ENCODE measurements at places on chromosomes 13 and 19.

- no peak for DNase-seq
These were observed 15.7 kb downstream of the PBX4 start for GRCh38 chr19:19602713-19603324.

- DNase-seq, result no peak
These were observed 82.8 kb downstream of the TEX29 start for GRCh38 chr13:111403266-111403665.

GRCh38 chr19:12543855-12544254, 7.4 kb downstream of the ZNF564 start:
- DNase-seq, result no peak

DNA sequence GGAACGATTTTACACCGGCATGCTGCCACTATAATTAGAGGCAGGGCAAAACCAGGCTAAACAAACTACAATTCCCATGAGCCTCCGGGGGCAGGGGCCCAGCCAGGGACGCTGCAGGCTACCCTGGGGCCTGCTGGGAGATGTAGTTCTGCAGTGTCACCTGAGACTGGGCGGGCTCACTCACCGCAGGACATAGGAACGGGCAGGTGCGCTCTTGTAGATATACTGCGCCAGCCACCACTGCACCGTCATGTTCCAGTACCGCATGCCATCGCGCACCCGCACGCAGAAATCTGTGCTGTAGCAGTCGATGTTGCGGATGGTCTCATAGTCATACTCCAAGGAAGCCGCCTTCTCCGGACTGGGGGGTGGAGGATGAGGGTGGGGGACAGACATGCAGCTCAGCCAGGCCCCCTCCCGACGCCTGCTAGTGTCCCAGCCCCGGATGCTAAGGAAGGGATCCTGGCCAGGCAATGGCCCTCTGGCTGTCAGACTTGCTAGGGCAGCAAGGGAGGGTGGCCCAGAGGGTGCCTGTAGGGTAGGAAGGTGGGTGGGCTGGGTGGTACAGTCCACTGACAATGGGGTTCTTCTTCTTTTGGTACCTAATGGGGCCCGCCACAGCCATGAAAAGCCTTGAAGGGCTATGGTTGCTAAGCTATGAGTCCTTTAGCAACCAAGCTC, 5.8 kb upstream of the TMC4 start:
- no peak for DNase-seq

DNA sequence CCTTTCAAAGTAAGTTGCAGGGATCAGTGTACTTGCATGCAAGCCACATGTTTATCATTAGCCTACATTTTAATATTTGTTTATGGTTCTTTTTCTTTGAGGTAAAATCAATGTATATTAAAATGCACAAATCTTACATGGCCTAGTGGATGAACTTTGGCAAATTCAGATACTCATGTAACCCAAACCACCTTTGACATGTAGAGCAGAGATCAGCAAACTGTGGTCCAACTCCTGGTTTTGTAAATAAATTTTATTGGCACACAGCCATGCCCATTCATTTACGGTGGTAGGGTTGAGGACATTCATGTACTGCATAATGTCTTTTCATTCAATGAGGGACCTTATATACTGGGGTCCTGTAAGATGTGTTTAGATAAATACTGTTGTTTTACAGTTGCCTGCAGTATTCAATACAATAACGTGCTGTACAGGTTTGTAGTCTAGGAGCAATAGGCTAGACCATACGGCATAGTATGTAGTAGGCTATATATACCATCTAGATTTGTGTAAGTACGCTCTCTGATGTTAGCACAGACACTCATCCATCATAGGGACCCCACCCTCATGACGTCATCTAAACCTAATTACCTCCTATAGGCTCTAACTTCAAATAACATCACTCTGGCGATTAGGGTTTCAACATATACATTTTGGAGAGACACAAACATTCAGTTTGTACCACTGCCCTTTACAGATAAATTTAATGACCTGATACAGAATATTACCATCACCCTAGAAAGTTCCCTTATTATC, 5.7 kb downstream of the NDFIP2 start:
- no peak for DNase-seq

DNA sequence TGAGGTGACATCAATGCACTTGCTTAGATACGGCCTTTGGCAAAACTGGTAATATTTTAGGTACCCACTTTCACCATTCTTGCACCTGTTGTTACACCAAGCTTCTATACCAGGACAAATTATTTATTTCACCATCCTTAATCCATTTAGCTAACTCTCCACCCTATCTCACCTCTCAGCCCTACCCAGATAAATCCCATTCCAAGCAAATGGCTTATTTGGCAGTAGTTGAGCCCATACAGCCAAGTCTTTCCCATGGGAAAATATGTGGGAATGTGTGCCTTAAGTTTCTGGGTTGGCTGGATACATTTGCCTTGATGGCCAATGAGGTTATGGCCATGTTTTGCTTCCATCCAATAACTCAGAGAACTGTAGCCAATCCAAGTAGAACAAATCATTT, 551.9 kb downstream of the GPC6 start:
- no peak for DNase-seq

GRCh38 chr13:46173656-46174055, 8.3 kb downstream of the LCP1 start:
- DNase-seq, result no peak

- DNase-seq, result no peak
These were observed 7.2 kb downstream of the ABHD13 start for GRCh38 chr13:108225440-108225839.

- DNase-seq, result no peak
These were observed 15.8 kb downstream of the ARRDC2 start for GRCh38 chr19:18023622-18024251.
